ENCODE measurements at places on chromosomes 13 and 19. TPM values are rescaled to one million over a fixed set of nuclear protein-coding genes. Genes with fewer than 3 reads are reported as not detected.

- no peak for DNase-seq
These were observed 11.2 kb downstream of the HAS1 start for GRCh38 chr19:51712461-51713081.

DNA sequence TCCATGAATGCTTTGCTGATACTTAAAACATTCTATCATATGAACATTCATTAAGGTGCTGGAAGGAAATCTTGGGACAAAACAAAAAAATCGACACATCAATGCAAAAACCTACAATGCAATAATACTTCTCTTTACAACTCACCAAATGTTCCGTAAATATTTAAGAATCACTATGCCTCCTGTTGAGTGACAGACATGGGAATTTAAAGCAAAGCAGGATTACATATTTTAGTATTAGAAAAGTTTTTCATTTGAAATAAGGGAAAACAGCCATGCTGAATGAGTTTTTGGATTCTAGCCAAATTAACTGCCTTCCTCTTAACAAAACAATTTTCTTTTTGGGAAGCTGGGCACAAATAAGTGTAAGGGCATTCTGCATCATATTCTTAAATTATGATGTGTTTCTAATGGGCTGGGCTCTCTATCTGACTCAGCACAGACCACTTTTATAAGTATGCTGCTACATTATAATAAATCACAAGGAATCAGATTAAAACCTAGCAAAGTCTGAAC, 93.7 kb downstream of the RBM26 start:
- no peak for DNase-seq

DNA sequence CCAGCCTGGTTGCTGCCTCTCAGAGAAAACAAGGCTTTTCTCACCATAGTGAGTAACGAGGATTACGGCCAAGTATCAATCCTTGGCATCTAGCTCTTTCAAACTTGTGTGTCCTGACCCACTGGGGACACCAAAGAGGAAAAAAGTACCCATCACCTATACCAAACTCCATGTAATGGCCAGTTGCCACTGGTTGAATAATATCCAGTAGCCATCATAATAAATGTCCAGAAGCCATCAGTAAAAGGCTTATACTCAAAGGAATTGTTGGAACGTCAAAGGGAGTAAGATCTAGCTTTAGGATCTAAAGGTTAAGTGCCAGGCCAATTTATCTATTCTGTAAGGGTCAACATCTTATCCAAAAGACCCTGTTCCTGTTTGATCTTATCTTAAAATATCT, 91.1 kb downstream of the PTPRS start:
- no peak for DNase-seq

- peak; percentile 13 for DNase-seq
These were observed 56.1 kb downstream of the LRCH1 start for GRCh38 chr13:46609052-46609451.

DNA sequence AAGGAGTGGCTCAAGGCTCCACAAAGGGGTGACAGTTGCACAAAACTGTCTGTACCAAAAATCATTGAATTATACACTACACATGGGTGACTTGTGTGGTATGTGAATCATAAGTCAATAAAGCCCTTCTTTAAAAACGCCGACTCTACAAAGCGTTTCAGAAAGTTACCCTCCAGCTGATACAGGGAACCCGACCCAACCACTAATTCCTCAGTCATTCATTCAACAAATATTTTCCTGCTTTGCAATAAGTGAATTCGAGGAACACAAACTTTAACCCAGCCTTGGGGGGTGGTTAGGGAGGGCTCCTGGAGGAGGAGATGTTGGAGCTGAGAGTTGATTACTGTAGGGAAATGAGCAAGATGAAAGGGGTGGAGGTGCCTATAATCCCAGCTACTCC, 32.0 kb downstream of the LTBP4 start:
- DNase-seq = peak; percentile 25

- peak; percentile 45 for DNase-seq
These were observed 1.7 kb upstream of the ELAVL3 start for GRCh38 chr19:11482384-11483050.

DNA sequence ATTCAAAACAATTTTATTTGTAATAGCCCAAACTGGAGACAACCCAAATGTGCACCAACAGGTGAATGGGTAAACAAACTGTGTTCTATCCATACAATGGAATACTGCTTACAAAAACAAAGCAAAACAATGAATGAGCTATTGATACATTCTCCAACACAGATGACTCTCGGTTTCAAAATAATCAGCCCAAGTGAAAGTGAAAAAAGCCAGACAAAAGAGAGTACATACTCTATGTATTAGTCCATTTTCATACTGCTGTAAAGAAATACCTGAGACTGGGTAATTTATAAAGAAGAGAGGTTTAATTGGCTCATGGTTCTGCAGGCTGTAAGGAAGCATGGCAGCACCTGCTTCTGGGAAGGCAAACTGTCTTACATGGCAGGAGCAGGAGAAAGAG, 65.2 kb upstream of the LRCH1 start:
- no peak for DNase-seq

- no peak for DNase-seq
These were observed 160.5 kb downstream of the TM9SF2 start for GRCh38 chr13:99661791-99662190.

- no peak for DNase-seq
These were observed 2.2 kb downstream of the ZNF787 start for GRCh38 chr19:56118666-56119581.

- peak; percentile 28 for DNase-seq
These were observed 676.7 kb upstream of the SPRY2 start for GRCh38 chr13:81017513-81018152.

GRCh38 chr19:13841086-13841961, 35.6 kb upstream of the NANOS3 start:
- no peak for DNase-seq

The FPR3 gene
- total RNA-seq = not detected

The GJB2 gene
- total RNA-seq = not detected

The PDE4C gene
- 1.4 TPM for total RNA-seq

The ERVV-1 gene
- total RNA-seq = not detected

The ARHGAP35 gene
- 30.1 TPM for total RNA-seq
